ENCODE measurements at places on chromosomes 12 and 14.

DNA sequence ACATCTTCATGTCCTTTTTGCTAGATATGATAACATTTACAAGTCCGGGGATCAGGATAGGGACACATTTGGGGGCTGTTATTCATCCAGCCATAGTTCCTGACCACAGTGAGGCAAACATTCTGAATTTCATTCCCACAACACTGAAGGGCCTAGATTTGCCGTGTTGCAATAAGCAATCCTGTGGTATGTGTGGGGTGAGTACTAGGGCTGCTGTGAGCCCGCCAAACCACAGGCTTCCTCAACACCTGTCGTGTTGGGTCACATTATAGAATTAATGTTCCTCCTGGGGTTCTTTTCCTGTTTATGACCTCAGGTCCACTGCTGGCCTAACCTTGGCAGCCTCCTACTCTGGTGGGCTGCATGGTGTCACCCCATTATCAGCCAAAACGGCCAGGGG is 119.2 kb downstream of the TBC1D30 start:
- DNase-seq, result no peak

DNA sequence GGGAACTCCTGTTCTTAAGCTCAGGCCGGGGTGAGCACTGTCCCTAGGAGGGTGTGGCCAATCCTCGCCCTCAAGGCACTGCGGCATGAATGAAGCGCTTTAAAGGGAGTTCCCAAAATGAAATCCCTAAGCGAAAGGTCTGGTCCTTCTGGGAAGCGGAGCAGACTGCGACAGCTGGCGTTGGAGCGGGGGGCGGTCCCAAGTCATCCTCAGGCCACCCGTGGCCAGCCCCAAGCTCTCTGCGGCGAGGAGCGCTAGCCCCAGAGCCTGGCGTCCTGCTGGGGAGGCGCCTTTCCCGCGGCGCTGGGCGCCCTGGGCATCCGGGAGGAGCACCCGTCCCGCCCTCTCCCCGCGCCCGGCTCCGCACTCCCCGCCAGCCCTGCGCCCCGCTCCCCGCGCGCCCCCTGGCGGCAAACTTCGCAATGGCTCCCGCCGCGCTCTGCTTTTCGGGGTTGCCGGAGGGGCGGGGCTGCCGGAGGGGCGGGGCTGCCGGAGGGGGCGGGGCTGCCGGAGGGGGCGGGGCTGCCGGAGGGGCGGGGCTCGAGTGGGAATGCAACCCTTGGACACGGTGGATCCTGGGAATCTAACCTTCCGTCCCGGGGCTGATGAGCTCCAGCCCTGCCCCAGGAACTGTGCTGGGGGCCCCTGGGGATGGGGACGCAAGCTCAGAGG is 25.4 kb downstream of the ZBTB42 start:
- peak; percentile 95 for DNase-seq

DNA sequence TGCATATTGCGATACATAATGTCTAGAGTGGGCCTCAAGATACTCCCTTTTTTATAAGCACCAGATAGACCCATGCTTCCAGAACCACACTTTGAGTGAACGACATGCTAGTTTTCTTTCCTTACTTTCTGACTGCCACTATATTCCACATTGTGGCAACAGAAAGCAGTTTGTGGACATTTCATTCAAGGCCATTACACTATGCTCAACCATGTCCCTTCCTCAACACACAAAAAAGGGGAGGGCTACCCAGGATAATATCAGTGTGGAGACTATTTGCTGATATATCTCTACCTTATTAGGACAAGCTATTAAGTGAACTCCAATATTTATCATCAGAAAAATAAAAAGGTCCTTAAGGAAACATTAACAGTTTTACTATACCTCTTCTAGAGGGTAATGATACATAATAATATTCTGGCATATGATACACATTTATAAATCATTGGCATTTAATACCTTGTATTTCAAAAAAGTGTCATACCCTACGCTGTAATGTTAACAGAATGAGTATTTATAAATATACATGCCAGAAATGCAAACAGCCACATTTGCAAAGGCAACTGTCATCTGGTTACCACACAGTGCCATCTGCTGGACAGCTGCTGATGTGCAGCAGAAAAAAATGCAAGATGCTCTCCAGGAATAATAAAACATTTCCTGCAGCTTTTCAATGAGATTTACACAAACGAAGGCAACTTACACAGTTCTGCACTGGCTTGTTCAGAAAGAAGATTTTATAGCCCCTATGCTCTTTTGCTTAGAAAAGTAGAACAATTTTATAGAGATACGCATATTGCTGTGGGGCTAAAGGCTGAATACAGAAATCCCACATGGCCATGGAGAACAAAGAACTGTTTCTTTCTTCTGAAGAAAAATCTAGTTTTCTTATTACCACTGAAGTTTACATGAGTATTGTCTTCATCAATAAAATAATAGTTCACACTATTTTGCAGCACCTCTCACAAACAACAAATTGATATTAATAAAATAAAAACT is 182.2 kb upstream of the GRIP1 start:
- peak; percentile 64 for DNase-seq

GRCh38 chr12:45227316-45228067 is 11.6 kb downstream of the ANO6 start:
- DNase-seq, result no peak

GRCh38 chr12:52350786-52351185 is 16.5 kb downstream of the KRT85 start:
- no peak for DNase-seq

DNA sequence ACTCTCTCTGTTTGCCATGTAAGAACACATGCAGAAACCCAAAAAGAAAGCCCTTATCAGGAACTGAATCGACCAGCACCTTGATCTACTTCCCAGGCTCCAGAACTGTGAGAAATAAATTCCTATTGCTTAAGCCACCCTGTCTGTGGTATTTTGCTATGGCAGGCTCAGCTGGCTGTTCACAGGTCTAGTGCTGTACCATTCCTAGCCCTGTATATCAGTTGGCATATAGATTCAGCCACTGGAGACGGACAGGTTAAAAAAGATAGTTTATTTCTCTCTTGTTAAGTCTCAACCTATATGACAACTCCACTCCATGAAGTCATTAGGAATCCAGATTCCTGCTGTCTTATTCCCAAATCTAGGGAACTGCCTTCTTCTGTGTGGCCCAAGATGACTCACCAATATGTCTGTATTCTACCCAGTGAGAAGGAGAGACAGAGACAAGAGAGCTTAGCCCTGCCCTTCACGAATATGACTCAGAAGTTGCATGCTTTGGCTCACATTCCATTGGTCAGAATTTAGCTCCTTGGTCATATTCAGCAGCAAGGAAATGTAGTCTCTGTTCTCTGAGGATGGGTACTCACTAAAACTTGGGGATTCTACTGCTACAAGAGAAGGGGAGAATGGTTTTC is 57.0 kb downstream of the PLEKHG7 start:
- no peak for DNase-seq

DNA sequence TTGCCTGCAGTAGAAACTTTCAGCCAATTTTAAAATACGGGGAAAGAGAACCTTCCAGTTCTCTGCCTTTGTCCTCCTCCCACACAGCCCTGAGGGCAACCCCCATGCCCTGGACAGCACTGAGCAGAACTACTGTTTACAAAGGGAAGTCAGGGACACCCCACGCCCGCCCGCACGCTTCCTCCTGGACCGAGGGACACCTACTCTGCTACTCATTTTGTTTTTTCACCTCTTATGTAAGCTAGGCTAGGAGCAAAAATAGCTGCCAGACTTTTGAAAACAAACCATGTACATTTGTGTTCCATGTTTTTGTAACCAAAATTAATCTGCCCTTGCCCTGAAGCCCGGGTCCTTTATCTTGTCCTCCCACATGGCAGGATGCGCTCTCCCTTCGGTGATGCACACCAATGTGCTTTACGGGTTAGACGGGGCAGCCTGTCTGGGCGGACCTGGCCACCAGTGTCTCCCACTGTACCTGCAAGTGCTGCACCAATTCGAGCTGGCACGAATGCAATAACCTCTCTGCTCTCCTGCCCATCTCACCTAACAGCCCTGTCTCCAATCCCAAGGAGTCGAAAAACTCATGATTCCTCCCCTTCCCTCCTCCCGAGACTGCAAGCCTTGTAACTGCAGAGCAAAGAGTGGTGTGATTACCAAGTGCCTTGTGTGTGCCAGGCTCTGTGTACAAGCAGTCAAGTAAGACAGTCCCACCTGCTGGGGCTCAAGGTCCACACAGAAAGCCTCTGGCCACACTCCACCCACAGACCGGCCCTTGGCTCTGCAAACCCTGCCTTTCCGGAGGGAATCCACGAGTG is 85.2 kb downstream of the CCDC88C start:
- no peak for DNase-seq

DNA sequence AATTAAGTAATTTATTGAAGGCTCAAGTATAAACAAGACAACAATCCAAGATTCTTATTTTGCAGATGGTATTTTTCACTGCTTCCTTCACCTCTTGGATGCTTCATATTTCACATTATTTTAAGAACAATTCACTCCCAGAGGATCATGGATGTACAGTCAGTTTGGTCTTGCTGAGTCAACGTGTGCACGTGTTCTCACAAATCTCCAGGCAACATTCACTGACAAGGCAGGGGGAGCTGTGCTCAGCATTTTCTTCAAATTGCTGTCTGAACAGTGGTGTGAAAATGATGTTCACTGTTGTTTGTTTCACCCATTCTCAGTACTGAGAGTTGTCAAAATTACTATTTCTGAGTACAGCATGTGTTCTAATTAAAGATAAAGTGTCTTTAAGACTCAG is 118.3 kb upstream of the SLC38A4 start:
- DNase-seq, result no peak

- DNase-seq, result no peak
These were observed 22.6 kb downstream of the SUDS3 start for GRCh38 chr12:118398940-118399339.

GRCh38 chr14:104171895-104172294 is 33.5 kb downstream of the KIF26A start:
- no peak for DNase-seq

GRCh38 chr14:68756000-68756481 is 36.8 kb downstream of the ZFP36L1 start:
- DNase-seq, result no peak

DNA sequence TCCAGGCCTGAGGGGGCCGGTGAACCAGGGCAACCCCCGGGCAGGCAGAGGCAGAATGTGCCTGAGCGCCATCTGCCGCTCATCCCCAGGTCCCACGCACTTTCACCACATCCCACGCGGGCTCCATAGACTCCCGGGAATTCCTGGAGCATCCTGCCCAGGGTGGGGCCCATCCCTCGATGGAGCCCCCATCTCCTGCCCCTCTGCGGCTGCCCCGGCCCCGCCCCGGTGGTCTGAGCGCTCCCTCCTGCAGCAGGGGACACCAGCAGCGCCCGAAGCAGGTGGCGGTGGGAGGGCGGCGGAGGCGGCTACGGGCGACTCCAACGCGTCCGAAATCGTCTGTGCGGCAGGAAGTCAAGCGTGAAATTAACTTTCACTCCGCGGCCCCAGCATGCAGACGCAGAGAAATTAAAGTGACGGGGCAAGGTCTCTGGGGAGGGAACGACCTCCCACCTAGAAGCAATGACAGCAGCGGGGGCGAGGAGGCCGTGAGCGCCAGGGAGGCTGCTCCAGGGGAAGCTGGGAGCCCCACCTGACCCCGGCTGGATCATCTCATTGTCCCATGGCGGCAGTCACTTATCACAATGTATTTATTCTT is 122.2 kb downstream of the NCOR2 start:
- DNase-seq, result no peak

- DNase-seq, result no peak
These were observed 156.9 kb downstream of the CAND1 start for GRCh38 chr12:67426067-67426466.

GRCh38 chr12:31035967-31036665 is 37.5 kb upstream of the DDX11 start:
- no peak for DNase-seq

GRCh38 chr12:63498239-63498638 is 170.1 kb downstream of the DPY19L2 start:
- DNase-seq, result no peak

GRCh38 chr12:95240556-95240955 is 22.9 kb downstream of the VEZT start:
- DNase-seq, result no peak

- no peak for DNase-seq
These were observed 44.5 kb downstream of the SLC38A1 start for GRCh38 chr12:46224386-46224785.

GRCh38 chr12:130601327-130601726 is 114.8 kb downstream of the RIMBP2 start:
- DNase-seq, result no peak

GRCh38 chr14:91693346-91693745 is 38.5 kb downstream of the CATSPERB start:
- no peak for DNase-seq

DNA sequence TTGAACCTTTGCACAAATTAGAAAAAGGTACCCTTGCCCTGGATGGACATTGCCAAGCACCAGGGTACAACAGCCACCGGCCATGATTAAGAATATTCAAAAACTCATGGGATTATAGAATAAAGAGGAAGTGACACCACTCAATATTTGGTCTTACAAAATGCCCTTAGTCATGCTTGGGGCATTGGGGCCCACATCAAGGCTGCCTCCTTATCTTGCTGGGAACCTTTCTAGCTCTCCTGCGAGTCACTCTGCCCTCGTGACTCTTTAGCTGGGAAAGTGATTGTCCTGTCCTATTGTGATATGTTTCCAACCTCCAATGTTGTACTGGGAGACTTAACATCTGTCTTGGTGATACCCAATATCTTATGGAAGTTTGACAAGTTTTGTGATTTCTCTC is 57.8 kb downstream of the GTF2A1 start:
- no peak for DNase-seq

- no peak for DNase-seq
These were observed 262.4 kb upstream of the HMGA2 start for GRCh38 chr12:65561798-65562382.

- DNase-seq, result no peak
These were observed 35.7 kb downstream of the CNOT2 start for GRCh38 chr12:70278945-70279344.

DNA sequence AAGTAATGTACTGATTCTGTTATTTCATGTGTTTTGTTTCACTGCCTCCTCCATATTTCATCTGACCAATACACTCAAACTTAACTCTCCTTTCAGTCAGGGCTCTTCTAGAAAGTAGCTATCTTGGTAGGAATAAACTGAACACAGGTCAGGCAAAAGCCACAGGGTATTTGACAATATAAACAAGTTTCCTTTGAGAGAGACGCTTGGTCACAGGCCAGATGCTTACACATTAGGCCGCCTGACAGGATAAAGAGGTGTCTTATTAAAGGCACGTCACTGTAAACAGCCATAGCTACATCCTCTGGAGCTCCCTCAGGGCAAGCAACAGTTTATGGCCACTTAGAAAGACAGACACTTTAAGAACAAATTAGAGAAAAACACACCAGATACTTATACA is 607.5 kb downstream of the SLC6A15 start:
- no peak for DNase-seq

DNA sequence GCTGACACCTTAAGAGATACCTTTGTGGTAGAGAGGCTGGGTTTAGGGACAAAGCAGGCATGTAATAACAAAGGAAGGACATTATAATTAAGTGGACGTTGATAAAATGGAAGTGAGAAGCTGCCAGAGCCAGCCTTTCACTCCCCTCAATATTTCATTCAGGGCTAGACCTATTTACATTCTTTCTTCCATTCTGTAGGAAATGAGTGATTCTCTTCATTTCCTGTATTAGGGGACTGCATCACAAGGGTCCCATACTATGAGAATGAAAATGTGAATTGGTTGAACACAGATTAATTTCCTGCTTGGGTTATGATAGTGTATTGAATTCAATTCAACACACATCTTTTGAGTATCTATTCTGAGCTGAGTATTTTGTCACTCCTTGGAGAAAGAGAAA is 143.0 kb downstream of the OTOGL start:
- DNase-seq, result no peak

GRCh38 chr12:98319716-98320425 is 195.5 kb upstream of the TMPO start:
- DNase-seq, result no peak

Measured in activated naive CD4-positive, alpha-beta T cell treated with Interleukin-2 at 50 U/mL for 16 hours (primary cell).